ENCODE measurements at places on chromosomes 16 and 17. TPM values are rescaled to one million over a fixed set of nuclear protein-coding genes. Genes with fewer than 3 reads are reported as not detected.

KREMEN2 gene
- not detected for polyA plus RNA-seq

DNA sequence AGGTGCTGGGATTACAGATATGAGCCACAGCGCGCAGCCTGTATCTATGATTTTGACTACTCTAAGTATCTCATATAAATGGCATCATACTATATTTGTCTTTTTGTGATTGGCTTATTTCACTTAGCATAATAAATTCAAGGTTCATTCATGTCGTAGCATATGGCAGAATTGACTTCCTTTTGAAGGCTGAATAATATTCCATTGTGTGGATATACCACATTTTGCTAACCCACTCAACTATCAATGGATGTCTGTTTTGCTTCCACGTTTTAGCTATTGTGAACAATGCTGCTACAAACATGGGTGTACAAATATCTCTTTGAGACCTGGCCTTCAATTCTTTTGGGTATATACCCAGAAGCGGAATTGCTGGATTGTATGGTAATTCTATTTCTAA is 10.1 kb downstream of the PLXDC1 start:
- no peak for DNase-seq

GRCh38 chr16:57621521-57622271 is 6.7 kb upstream of the ADGRG1 start:
- no peak for DNase-seq

DNA sequence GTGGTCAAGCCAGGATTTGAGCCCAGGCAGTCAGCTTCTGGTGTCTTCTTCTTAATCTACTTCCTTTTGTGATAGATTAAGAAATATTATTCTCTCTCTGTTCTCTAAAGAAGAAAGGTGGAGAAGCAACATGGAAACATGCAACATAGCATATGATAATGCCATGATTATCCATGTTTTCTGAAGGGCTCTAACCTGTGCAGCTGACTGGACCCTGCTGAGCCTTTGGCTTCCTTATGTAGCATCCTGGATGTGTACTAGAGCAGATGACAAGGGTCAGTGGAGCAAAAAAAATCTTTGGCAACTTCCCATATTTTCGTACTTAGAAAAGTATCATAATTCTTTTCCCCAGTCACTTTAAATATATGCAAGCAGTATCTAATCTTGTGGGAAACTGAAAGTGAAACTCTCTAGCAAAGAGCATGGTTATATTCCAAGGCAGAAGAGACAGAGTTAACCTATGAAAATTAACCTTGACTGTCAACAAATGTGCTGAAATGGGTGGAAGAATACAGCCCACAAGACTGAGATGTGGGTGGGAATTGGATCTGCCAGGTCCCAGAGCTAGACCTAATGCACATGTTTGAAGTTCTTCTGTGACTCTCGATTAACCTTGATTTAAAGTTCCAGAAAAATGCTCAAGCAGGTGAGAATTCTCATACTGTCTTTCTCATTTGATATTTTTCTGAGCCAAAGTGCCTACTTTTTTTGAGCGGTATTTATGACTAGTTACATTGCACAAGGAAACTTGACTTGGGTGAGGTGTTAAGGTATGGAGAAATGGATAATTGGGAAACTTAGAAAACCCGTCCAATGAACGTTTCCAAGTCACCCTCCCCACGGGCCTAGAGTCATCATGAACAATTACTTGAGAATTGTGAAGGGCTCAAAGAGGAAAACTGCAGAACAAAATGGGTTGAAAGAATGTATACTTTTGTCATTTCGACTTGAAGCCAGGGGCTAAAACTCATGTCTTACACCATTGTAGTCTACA is 248.6 kb downstream of the FTO start:
- no peak for DNase-seq

TMC5 gene
- polyA plus RNA-seq, result not detected

GRCh38 chr17:79654350-79654959 is 43.6 kb upstream of the RBFOX3 start:
- no peak for DNase-seq

KRTAP1-1 gene
- polyA plus RNA-seq, result 0.32 TPM

DNA sequence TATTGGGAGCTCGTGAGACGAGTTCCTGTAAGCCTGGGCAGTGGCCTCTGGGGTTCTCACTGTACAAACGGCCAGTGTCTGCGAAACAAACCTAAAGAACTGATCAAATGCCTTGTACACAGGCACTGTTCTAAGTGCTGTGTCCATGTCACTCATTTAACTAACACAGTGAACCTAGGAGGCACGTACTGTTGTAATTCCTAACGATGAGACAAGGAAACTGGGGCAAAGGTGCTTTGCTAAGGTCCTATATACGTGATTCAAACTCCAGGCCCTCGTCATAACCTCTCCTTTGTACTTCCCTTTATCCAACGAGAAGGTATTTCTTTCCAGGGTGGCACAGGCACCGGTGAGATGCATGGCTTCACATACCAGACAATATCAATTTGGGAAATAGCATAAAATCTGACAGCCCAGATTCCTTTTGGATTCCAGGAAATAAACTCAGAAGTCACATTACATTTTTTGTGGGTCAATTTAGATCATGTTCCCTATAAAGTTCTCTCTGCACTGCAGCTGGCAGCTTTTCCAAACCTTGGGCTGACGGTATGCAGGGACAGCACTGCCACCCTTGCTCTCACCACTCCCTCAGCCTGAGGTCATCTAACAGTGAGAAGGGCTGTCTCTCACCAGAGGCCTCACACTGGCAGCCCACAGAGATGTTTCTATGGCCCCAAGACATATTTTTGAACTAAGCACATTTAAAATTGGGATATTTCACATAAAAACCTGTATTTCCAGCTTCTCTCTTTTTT is 18.3 kb downstream of the GLYR1 start:
- peak; percentile 15 for DNase-seq

DNA sequence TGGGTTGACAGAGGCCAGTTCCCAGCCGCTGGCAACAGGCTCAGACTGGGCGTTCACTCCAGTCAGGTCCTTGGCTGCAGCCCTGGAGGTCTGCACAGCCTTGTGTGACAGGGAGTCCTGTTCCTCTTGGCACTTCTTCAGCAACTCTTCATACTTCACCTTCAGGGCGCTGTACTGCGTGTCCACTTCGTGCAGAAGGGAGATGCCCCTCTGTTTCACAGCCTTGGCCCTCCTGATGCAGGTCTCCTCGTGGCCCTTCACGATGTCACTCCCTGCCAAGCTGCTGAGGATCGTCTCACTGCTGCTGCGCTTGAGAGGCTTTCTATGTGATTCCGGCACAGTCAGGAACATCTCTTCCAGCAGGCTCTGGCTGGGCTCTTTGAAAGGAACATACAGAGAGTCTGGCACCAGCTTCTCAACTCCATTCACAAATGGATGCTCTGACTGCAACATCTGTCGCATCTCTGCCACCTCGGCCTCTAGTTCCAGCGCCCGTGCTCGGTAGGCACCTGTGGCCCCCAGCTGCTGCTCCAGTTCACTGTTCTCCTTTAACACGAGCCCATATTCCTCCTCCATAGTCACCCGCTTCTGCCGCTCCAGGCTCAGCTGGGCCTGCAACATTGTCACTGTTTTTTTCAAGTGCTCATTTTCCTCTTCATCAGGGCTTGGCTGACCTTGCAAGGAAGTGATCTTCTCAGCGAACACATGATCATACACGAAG is 27.2 kb downstream of the CDR2 start:
- DNase-seq, result no peak

DNA sequence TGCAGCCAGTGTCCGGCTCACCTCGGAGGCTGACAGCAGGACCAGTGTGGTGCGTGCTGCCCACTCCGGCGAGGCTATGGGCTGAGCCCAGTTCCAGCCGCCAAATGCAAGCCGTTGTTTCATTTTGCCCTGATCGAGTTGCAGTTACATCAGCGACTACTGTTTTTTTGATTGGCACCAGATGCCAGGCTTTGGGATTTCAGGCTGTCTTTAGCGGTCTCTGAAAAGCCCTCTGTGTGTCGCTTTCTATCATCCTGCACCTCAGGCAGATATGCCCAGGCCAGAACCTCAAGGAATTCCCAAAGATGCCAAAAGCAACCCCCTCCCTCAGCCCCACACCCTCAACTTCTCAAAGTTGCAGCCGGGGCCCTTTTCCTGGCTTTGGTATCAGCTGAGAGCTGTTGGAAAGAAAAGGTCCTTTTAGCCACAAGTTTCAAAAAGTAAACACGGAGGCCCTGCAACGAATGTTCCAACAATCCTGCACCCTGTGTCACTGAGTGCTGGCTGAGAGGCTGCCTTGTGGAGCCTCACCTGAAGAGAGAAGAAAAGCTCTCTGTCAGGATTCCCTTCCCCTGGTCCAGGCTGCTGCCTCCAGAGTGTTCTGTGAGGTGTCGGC is 58.9 kb downstream of the WWP2 start:
- peak; percentile 24 for DNase-seq

DNA sequence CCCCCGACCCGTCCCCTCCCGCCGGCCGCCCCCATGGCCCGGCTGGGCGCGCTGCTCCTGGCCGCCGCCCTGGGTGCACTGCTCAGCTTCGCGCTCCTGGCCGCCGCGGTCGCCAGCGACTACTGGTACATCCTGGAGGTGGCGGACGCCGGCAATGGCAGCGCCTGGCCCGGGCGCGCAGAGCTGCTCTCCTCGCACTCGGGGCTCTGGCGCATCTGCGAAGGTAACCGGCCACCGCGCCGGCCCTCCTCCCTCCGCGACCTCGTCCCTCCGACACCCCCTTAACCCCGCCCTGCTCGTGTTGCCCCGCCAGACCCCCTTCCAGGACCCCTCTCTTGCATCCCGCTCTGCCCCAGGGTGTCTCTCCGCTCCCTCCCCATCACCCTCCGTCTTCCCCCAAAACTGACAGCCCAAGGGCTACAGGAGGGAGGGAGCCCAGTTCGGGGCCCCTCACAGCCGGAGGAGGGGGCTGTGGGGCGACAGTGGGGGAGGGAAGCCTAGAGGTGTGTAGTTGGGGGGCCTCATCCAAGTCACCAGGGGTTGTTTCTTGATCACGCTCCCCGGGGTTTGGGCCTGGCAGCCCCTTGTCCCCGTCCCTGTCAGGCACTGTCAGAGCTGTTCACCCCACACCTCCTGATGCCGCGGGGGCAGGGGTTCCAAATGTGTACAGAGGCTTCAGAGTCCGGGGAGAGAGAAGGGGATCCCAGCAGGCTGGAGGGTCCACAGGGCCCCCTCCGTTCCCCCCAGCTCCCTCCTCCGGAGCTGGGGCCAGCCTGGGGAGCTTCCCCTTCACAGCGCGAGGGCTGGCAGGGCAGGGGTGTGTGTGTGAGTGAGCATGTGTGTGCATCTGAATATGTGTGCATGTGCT is 794 bp downstream of the TMEM235 start:
- DNase-seq, result no peak

DNA sequence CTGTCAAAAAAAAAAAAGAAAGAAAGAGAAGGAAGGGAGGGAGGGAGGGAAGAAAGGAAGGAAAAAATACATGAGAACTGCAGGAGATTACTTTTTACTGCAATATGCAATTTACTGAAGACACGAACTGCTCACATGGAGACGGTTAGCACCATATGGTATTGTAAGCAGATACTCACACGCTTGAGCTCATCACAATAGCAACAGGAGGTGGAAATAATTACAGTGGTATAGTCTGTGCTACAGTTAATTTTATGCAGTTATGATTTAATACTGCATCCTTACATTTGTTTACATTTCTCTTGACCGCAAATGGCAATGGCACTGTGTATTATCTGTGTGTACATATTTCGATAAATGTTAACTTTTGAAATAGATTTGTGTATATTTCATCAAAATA is 21.4 kb upstream of the SLC46A1 start:
- no peak for DNase-seq

GPR179 gene
- polyA plus RNA-seq, result not detected

- no peak for DNase-seq
Measured at GRCh38 chr17:47099451-47099986, 89.6 kb downstream of the CDC27 start.

- no peak for DNase-seq
Measured at GRCh38 chr16:27270349-27270748, 1.8 kb upstream of the NSMCE1 start.

DNA sequence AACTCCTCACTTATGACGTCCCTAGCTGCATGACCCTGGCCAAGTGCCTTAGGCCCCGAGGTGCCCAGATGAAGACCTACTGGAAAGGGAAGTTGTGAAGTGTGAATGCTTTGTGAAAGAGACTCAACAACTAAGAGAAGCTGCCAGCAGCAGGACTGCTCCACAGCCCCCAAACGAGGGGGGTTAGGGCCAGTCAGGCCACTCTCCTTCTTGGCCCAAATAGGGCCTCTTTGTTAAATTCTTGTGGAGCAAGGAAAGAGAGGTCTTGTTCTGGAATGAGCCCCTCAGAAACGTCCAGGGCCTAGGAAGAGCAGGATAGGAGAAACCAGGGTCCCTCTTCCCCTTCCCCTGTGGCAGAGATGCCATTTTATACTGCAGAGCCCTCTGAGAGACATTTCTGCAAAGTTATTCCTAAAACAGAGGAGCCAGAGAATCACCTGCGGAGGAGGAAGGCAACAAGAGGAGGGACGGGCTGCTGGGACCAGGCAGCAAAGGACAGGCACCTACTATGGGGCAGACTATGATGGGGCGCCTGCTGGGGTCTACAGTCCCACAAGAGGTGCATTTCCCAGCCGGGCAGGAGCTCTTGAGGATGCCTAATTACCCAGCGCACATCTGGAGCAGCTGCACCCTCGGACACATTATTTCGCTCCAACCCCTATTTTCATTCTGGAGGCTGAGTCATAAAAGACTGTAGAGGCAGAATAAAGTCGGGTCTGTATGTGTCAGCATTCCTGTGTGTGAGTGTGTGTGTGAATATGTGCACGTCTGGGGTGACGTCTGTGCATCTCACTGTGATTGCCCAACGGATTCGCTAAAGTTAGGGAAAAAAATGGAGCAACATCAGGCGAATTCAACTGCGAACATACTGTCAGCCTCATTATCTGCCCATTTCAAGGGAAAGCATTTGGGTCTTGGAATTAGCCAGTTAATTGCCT is 11.4 kb upstream of the HOXB9 start:
- DNase-seq, result no peak

- DNase-seq, result no peak
Measured at GRCh38 chr17:63035271-63035670, 69.2 kb downstream of the TANC2 start.

DNA sequence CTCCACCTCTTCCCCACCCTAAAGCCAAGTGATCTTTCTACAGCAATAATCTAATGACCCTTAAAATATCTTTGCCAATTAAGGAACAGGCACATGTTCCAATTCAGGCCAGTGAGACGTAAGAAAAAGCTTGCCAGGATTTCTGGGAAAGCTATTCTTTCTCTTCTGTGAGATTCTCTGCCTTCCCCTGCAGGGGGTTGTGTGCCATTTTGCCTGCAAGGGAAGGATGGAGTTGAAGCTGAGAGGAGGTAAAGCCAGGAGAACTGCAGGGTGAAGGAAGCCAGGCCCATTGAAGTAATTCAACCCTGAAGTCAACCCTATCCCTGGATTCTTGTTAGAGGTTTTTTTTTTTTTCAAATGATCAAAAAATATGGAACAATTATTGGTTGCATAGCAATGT is 9.0 kb upstream of the LPO start:
- no peak for DNase-seq

- no peak for DNase-seq
Measured at GRCh38 chr16:22671301-22672076, 142.5 kb upstream of the HS3ST2 start.

- no peak for DNase-seq
Measured at GRCh38 chr17:60579090-60579489, 20.9 kb upstream of the PPM1D start.

CPHXL2 gene
- polyA plus RNA-seq, result not detected
